ENCODE measurements at places on chromosomes 2 and 18.

DNA sequence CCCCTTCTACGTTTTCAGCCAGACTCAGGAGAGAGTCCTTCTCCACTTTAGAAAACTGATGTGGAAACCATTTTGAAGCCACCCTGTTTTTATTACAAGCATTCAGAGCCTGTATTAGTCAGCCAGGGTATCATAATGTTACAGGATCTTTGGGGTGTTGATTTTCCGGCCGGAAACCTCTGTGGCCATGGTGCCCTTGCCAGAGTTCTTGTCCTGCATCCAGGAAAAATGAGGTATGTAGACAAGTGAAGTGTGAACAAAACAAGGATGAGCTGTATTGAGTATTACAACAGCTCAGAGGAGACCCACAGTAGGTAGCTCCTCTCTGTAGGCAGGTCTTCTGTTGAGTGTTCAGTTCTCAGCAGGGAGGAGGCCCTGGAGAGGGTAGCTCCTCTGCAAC lies 241.0 kb upstream of the COPS8 start:
- no peak for DNase-seq

GRCh38 chr2:233761040-233761769 lies 1.1 kb downstream of the UGT1A1 start:
- no peak for DNase-seq

DNA sequence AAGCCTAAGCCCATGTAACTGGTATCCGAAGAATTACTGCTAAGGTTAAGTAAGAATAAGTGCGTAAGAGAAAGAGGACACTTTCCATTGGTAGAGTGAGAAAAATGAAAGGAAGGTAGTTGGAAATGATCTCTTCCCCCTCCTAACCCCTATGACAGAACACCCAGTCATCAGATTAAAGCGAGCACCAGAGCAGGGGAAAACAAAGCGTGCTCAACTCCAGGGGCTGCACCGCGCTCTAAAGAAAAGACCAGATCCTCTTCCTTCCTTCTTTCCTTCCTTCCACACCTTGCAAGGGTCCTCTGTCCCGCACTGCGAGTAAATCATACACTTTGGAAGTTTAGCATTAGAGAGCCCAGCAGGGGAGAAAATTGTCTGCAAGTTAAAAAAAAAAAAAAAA lies 971 bp upstream of the CDH7 start:
- no peak for DNase-seq

DNA sequence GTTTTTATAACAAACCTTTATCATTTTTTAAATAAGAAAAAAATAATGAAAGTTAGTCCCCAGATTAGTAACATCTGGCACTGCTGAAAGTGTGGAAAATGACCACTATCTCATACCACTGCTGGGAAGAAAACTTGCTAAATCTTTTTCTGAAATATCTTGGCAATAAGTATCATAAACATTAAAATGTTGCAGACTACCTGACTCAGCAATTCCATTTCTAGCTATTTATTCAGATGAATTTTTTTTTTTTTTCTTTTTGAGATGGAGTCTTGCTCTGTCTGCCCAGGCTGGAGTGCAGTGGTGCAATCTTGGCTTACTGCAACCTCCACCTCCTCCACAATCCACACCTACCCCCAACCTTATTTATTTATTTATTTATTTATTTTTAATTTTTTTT lies 35.3 kb upstream of the SOS1 start:
- no peak for DNase-seq

DNA sequence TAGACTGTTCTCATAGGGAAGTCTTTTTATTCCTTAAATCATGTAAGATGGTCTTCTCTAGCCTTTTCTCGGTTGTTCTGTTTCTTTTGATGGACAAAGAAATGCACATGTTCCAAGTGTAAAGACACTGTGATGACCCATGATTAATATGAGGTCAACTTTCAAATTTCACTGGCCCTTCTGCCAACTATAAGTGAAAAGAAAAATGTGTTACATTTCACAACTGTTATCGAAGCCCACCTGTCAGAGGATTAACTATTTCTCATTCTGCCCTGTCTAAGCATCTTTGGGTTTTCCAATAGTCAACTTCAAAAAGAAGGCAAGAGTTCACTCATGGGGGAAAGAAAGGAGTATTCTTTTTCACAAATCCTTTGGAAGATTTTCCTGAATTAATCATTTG lies 3.3 kb downstream of the RDH14 start:
- DNase-seq, result no peak

DNA sequence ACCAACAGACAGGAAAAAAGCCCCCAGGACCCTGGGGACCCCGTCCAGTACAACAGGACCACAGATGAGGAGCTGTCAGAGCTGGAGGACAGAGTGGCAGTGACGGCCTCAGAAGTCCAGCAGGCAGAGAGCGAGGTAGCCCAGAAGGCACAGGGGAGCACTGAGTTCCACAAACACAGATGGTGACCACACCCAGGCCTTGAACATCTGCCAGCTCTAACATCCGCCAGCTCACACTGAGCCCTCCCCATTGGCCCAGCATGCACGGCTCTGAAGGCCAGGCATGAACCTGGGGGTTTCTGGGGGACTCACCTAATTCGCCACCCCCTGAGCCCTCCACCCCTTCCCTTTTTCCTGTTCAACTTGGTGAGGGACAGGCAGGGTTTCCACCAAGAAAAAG lies 25.6 kb upstream of the PRLH start:
- no peak for DNase-seq

DNA sequence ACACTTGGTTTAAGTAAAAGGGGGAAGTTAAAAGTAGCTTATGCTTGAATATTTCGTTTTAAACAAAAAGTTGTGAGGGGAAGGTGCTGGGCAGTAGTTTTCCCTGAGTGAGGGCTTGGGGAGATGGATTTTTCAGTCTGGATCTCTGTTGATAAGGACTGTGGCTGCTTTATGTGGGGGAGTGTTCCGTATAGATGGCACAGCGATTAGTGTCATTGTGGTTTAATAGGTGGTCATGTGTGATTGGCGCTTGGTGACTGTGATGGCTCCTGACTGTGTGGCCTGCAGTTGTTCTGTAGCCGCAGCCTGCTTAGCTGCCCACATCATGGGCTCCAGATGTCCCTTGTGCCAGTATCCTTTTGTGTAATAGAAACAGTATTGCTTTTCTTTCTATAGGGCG lies 156.2 kb downstream of the WDSUB1 start:
- no peak for DNase-seq

DNA sequence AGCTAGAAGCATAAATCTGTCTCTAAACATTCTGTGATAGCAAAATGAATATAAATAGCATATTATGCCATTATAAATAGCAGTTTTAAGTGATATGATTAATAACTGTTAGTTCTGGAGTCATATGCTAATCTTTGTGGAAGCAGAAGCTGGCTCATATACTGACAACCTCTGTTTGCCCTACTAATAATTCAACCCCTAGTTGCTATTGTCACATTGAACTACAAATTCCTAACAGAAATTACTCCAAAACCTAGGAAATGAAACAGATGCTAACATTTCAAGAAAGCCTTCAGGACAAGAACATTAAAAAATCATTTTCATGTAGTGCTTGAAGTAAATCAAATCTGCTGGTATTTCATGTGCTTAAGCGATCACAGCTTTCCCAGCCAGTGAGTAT lies 28.2 kb downstream of the CALCRL start:
- no peak for DNase-seq

DNA sequence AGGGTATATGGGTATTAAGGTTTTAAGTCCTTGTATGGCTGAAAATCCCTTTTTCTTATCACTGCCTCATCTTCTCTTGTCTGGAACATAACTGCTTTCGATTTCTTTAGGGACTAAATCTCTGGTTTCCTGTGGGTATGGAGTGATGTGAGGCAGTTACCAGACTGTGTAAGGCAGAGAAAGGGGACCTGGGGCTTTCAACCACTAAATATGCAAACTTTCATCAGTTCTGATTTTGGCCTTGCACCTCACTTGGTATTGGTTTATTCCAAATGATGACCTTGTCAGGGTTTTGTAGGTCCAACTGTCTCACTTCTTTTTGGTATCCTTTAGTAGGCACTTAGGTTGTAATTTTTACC lies 9.3 kb downstream of the MAP4K4 start:
- no peak for DNase-seq

GRCh38 chr18:79173742-79174141 lies 104.5 kb downstream of the ATP9B start:
- no peak for DNase-seq

GRCh38 chr2:177243073-177243472 lies 21.5 kb downstream of the NFE2L2 start:
- no peak for DNase-seq

- DNase-seq, result no peak
These were observed 50.4 kb downstream of the IL1RL2 start for GRCh38 chr2:102237176-102237575.

- DNase-seq, result no peak
These were observed 20.5 kb downstream of the APLF start for GRCh38 chr2:68487773-68488355.

DNA sequence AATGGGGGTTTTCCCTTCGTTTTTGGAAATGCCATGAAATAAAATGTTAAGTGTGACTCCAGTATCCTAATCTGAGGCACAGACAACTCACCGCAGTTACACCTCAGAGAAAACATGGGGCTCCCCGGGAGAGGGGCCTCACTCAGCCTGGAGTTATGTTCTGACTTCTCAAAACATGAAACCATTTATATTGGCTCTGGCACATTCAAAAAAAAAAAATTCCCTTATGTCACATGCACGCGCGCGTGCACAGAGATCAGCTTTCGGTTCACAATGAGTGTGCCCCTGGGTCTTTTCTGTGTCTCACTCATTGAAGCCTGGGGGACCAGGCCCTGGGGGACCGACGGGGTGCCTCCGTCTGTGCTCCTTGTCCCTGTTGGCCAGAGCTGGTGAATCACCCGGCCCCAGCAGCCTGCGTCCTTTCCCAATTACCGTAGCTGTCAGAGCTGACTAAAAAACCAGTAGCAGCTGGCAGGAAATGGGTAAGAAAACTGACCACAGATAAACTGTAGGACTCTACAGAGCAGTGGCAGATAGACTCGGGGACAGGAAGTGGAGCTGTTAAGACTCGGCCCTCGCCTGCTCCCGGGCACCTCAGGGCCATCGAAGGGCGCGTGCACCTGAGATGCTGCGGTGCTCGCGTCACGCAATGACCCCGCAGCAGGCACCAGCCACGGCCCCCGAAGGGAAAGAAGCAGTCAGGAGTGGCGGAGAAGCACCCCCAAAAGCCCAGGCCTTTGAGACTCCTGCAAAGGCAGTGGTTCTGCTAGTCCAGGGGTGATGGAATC lies 138.3 kb upstream of the ID2 start:
- no peak for DNase-seq

- no peak for DNase-seq
These were observed 322.9 kb upstream of the KCNJ3 start for GRCh38 chr2:154375579-154375931.

DNA sequence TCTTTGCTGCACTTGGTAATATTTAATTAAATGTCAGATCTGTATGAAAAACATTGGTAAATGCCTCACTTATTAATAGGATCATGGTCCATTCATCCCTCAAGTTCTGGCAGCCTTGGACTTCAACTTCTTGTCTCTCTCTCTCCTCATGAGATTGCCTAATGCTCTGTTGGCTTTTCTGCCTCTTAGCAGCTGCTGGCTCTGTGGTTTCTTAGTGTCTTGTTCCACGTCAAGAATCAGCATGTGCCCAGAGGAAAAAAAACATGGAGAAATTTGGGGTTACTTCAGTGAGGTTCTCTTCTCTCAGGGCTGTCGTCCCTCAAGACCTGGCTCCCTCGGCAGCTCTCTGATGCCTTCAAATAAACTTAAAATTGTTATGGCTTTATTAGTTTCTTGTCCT lies 75.4 kb downstream of the TAF4B start:
- no peak for DNase-seq

- DNase-seq, result no peak
These were observed 94.0 kb downstream of the CDK15 start for GRCh38 chr2:201900362-201900761.

DNA sequence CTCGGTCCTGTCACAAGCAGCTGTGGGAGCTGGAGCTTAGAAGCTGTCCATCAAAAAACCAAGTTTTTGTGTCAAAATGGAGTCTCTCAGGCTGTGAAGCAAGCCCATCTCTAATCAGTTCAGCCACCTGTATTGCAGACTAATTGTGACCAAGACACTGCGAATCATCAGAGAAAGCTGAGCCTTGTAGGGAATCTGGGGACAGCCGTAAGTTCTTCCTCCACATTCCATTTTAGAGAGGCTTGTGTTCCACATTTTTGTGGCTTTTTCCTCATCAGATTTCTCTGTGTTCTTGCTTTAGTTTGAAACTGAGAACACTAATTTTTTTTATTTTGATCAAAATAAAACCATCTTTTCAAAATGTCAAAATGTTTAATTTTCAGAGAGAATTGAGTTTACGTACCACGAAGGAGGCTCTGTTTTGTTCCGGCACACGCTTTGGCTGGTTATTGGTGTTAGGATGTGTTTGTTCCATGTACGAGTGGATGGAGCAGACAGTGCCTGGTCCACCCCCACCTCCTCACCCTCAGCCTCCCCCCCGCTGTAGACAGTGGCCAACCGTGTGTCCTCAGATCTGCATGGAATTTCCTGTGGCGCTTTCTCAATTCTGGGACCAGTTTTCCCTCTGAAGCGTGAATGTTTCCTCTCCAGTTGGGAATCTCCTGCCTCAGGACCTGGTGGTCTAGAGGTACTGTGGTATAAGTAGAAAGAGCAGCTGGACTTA lies 140.8 kb downstream of the AGAP1 start:
- no peak for DNase-seq

GRCh38 chr2:43075054-43075593 lies 151.3 kb downstream of the ZFP36L2 start:
- no peak for DNase-seq

- no peak for DNase-seq
These were observed 44.5 kb downstream of the USP34 start for GRCh38 chr2:61426267-61426897.

- no peak for DNase-seq
These were observed 13.1 kb downstream of the PKDCC start for GRCh38 chr2:42060718-42061619.

DNA sequence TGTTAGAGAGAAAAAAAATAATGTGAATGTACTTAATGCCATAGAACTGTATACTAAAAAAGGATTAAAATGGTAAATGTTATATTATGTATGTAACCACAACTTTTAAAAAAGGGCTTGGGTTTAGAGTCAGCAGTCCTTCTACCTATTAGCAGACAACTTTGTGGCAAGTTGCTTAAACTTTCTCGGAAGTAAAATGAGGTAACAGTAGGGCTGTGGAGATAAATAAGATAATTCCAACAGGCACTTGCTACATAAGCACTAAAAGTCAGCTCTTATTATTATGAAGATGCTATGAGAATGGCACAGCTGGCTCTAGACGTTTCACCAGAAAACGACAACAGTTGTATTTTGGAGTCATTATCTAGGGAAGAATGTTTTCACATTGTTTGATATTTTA lies 31.3 kb downstream of the AAK1 start:
- DNase-seq, result no peak

- no peak for DNase-seq
These were observed 215.8 kb upstream of the DTNA start for GRCh38 chr18:34494359-34494696.

DNA sequence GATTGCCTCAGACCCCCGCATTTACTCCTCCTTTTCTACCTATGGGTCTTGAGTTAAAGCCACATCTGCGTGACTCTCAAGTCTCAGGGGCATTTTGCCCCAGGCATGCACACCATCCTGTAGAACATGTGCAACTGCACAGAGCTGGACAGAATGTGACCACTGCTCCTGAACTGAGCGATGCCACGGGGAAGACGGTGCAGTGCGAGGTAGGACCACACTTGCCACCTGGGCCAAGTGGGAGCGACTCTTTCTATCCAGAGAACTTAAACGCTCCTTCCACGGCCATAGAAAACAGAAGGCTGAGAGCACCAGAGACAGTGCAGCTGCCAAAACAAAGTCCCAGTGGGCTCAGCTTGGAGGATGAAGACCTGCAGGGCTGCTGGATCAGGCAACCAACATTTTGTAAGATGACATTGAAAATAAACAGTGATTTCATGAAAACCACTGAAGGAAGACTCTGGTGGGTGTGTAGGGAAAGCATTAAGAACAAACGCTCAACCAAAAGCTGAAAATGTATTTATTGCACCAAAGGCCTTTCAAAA lies 149.0 kb upstream of the HDAC4 start:
- DNase-seq, result no peak
